ENCODE measurements at places on chromosomes 13 and 19. TPM values are rescaled to one million over a fixed set of nuclear protein-coding genes. Genes with fewer than 3 reads are reported as not detected.

SYT3 gene
- total RNA-seq, result 0.11 TPM

ZNF729 gene
- total RNA-seq, result not detected

RASGRP4 gene
- 1.8 TPM for total RNA-seq

SBSN gene
- not detected for total RNA-seq

LGALS4 gene
- total RNA-seq, result 1.2 TPM

ICAM4 gene
- 0.15 TPM for total RNA-seq

CGB1 gene
- not detected for total RNA-seq

CEACAM8 gene
- not detected for total RNA-seq

NLRP11 gene
- 0.07 TPM for total RNA-seq

GNG8 gene
- total RNA-seq, result 9.0 TPM

Measured in CD8-positive, alpha-beta memory T cell (primary cell).